ENCODE measurements at places on chromosomes 3 and 15. TPM values are rescaled to one million over a fixed set of nuclear protein-coding genes. Genes with fewer than 3 reads are reported as not detected.

DNA sequence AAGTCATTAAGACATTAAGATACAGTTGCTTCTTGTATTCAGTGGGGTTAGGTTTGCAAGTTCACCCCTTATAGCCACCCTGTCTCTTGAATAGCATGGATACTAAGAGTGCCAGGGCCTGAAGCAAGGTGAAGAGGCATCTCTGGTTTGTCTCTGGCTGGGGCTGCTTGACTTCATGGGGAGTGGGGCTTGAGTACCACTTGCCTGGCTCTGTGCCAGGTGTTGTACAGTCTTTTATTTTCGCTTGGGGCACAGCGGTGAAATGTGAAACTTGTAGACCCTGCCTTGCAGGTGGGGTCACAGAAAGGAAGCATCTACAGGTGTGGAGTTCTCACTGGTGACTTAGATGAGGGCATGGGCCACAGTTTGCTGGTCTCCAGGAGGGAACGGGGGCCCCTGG lies 152.1 kb downstream of the PDE8A start:
- H3K27ac ChIP-seq = no peak overlapping the region
- DNase-seq = no peak
- H3K27me3 ChIP-seq = no peaks in the 10 kb centered on the region
- H3K4me3 ChIP-seq = no peak overlapping the region
- H3K4me1 ChIP-seq = peaks cover 8% of the 10 kb centered on the region
- peaks cover 54% of the 10 kb centered on the region for H3K36me3 ChIP-seq

GRCh38 chr3:123332124-123332641 lies 116.7 kb downstream of the ADCY5 start:
- no peak overlapping the region for H3K27ac ChIP-seq
- H3K4me3 ChIP-seq = no peak overlapping the region
- no peaks in the 10 kb centered on the region for H3K36me3 ChIP-seq

DNA sequence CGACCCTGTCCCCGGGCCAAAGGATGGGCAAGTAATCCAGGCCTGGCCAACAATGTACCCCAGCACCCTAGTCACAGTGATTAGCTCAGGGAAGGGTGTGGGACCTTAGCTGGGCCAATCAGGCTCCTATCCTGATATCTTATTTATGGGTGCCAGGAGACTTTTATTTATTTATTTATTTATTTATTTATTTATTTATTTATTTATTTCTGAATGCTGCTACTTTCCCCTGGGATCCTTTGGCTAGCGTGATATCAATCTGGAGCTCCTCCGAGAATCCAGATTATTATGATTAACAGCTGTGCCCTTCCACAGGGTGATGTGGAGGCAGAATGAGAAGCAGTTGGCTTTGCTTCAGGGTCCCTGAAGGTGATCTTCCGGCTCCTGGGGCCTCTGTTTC lies 32.2 kb upstream of the BHLHE40 start:
- no peaks in the 10 kb centered on the region for H3K36me3 ChIP-seq
- no peaks in the 10 kb centered on the region for H3K27me3 ChIP-seq
- H3K27ac ChIP-seq = no peak overlapping the region
- no peaks in the 10 kb centered on the region for H3K4me1 ChIP-seq
- no peak for DNase-seq

GRCh38 chr3:10501664-10502052 lies 3.7 kb downstream of the ATP2B2 start:
- H3K4me3 ChIP-seq = no peak overlapping the region
- DNase-seq = no peak
- H3K36me3 ChIP-seq = no peaks in the 10 kb centered on the region

- no peak overlapping the region for H3K27ac ChIP-seq
- H3K36me3 ChIP-seq = no peaks in the 10 kb centered on the region
- no peaks in the 10 kb centered on the region for H3K27me3 ChIP-seq
- H3K4me1 ChIP-seq = no peaks in the 10 kb centered on the region
These were observed 10.6 kb upstream of the SH3BP5 start for GRCh38 chr3:15342945-15343344.

DNA sequence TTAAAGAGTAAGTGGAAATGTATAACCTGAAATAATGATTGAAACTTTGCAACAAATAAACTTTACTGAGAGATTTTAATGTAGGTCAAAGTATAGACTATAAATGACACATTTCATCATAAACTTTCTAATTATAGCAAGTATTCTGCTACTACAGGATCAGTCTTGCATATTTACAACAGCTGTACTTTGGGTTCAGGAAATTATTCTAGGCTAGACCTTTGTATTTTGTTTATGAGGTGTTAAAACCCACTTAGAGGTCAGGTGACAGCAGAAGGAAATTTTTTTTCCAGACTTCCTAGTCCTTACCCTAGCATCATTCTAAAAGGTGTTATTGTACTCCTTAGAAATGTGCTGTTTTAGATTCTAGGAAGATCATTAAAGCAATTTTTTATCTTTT lies 2.3 kb downstream of the RNF7 start:
- H3K4me1 ChIP-seq = peaks cover 15% of the 10 kb centered on the region
- no peak for DNase-seq
- H3K36me3 ChIP-seq = peaks cover 30% of the 10 kb centered on the region
- H3K27ac ChIP-seq = no peak overlapping the region
- H3K4me3 ChIP-seq = no peak overlapping the region

- H3K36me3 ChIP-seq = no peaks in the 10 kb centered on the region
- no peak for DNase-seq
- H3K4me1 ChIP-seq = peaks cover 8% of the 10 kb centered on the region
- H3K4me3 ChIP-seq = no peak overlapping the region
- H3K27ac ChIP-seq = no peak overlapping the region
- H3K27me3 ChIP-seq = no peaks in the 10 kb centered on the region
These were observed 106.2 kb upstream of the UBE3A start for GRCh38 chr15:25545017-25545416.

LMAN1L gene
- polyA plus RNA-seq = 0.02 TPM

DNA sequence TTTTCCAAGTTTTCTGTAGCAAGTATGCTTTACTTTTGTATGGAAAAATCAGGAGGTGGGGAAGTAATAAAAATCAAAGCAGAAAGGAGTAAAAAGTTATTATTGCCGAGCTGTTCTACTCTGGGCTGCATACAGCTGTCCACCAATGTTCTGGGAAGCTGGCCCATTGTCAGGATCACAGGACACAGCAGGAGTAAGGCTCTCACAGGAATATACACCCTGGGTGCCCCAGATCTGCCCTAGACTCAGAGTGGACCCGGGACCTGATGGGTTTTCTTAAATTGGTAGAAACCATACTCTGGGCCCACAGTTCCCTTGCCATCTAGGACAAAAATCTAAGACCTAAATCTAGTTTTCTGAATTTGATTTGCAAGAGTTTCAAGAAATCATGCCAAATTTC lies 60.4 kb downstream of the TNIK start:
- H3K27ac ChIP-seq = no peak overlapping the region
- H3K36me3 ChIP-seq = no peaks in the 10 kb centered on the region
- no peak for DNase-seq

DNA sequence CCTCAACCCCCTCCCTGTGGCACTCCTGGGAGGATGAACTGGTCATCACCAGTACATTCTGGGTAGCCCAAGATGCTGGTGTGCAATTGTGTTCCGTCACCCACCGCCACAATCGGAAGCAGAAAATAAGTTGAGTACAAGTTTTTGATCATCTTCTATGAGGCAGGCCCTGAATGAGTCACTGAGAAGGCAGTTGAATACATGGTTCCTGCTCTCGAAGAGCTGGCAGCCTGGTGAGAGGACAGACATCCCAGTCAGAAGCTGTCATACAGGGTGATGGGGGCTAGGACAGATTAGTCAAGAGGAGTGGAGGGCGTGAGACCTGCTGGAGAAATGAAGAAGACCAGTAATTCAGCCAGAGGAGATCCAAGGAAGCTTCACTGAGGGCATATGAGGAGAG lies 6.2 kb downstream of the CEMIP start:
- H3K27me3 ChIP-seq = no peaks in the 10 kb centered on the region
- no peak overlapping the region for H3K4me3 ChIP-seq
- DNase-seq = no peak
- peaks cover 16% of the 10 kb centered on the region for H3K36me3 ChIP-seq

DNA sequence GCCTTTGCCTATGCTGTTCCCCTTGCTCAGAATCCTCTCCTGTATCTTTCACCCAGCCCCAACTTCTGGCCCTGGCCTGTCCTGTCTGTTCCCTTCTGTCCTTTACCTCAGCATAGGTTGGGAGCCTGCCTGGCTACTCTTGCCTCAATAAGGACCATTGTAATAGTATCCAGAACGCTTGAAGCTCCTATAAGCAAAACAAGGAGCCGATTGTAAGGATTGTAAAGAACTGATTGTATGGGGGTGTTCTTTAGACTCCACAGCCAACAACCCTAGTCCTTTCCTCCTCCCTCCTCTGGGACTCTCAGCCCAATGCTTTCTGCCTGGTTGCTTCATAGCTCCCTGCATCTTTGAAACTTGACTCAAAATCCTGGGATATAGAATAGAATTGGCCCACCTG lies 18.7 kb upstream of the RAD54L2 start:
- H3K4me1 ChIP-seq = no peaks in the 10 kb centered on the region
- DNase-seq = no peak
- H3K27me3 ChIP-seq = no peaks in the 10 kb centered on the region

GRCh38 chr3:55164191-55164590 lies 236.3 kb upstream of the LRTM1 start:
- H3K4me1 ChIP-seq = peaks cover 28% of the 10 kb centered on the region
- H3K36me3 ChIP-seq = no peaks in the 10 kb centered on the region
- no peak overlapping the region for H3K4me3 ChIP-seq
- no peak overlapping the region for H3K27ac ChIP-seq
- no peak for DNase-seq
- H3K27me3 ChIP-seq = no peaks in the 10 kb centered on the region

- no peaks in the 10 kb centered on the region for H3K27me3 ChIP-seq
- DNase-seq = no peak
- H3K4me1 ChIP-seq = no peaks in the 10 kb centered on the region
- no peaks in the 10 kb centered on the region for H3K36me3 ChIP-seq
These were observed 151.4 kb downstream of the SHQ1 start for GRCh38 chr3:72696815-72697214.

DNA sequence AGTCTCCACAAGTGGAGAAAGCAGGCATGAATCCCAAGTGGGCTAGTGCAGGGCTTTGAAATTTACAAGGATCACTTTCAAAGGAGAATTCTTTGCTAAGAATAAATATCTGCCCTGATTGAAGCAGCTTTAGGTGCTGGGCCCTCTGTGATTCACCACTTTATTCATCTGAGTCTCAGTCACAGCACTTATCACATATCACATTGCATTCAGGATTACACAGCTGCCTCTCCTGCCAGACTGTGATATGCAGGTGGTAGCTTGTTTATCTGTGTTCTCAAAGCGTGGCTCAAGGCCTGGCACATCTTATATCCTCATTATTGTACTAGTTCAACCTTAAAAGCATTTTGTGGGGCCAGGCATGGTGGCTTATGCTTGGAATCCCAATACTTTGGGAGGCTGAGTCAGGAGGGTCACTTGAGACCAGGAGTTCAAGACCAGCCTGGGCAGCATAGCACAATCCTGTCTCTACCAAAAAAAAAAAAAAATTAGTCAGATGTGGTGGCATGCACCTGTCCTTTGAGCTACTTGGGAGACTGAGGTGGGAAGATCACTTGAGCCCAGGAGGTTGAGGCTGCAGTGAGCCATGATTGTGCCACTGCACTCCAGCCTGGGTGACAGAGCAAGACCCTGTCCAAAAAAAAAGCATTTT lies 156.9 kb upstream of the EIF1B start:
- H3K27ac ChIP-seq = no peak overlapping the region
- no peaks in the 10 kb centered on the region for H3K36me3 ChIP-seq
- no peak for DNase-seq
- no peak overlapping the region for H3K4me3 ChIP-seq
- no peaks in the 10 kb centered on the region for H3K27me3 ChIP-seq

GRCh38 chr3:115022835-115023398 lies 124.2 kb downstream of the ZBTB20 start:
- no peaks in the 10 kb centered on the region for H3K36me3 ChIP-seq
- no peaks in the 10 kb centered on the region for H3K27me3 ChIP-seq
- no peak overlapping the region for H3K27ac ChIP-seq
- no peaks in the 10 kb centered on the region for H3K4me1 ChIP-seq
- no peak for DNase-seq

DNA sequence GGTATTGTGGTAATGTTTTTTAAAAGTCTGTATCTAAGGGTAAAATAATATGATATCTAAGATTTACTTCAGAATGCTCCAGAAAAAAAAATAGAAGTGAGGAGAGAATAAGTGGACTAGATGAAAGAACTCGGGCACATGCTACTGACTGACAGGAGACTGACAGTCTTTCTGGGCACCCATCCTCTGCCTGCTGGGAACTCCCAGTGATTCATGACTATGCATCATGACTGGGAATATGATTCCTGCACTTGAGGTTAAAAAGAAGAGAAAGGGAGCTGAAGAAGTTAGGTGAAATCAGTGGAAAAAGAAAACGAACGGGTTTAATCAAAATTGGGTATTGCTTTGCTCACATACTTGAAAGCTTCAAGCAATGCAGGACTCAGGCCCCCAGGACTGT lies 35.7 kb upstream of the SPSB4 start:
- no peaks in the 10 kb centered on the region for H3K4me1 ChIP-seq
- no peaks in the 10 kb centered on the region for H3K27me3 ChIP-seq
- H3K27ac ChIP-seq = no peak overlapping the region
- H3K4me3 ChIP-seq = no peak overlapping the region
- no peaks in the 10 kb centered on the region for H3K36me3 ChIP-seq
- DNase-seq = no peak

- H3K27ac ChIP-seq = no peak overlapping the region
- H3K4me3 ChIP-seq = no peak overlapping the region
- H3K36me3 ChIP-seq = peaks cover 8% of the 10 kb centered on the region
- no peaks in the 10 kb centered on the region for H3K27me3 ChIP-seq
- DNase-seq = no peak
- H3K4me1 ChIP-seq = no peaks in the 10 kb centered on the region
These were observed 61.5 kb downstream of the LRRC28 start for GRCh38 chr15:99312794-99313193.

GRCh38 chr15:42371096-42371495 lies 11.8 kb downstream of the CAPN3 start:
- H3K4me1 ChIP-seq = no peaks in the 10 kb centered on the region
- DNase-seq = no peak
- H3K27ac ChIP-seq = no peak overlapping the region
- H3K36me3 ChIP-seq = no peaks in the 10 kb centered on the region
- no peaks in the 10 kb centered on the region for H3K27me3 ChIP-seq

GRCh38 chr15:89496155-89497098 lies at the start of gene RHCG:
TSS of gene RHCG (minus strand) at chr15:89496583. CDS start at chr15:89496544, 39 bp downstream.
- H3K27me3 ChIP-seq = no peaks in the 10 kb centered on the region
- no peaks in the 10 kb centered on the region for H3K36me3 ChIP-seq
- peak; percentile 61 for DNase-seq
- H3K4me3 ChIP-seq = peak within 1 kb of the TSS; percentile 46

- H3K4me3 ChIP-seq = no peak overlapping the region
- H3K27ac ChIP-seq = no peak overlapping the region
- no peaks in the 10 kb centered on the region for H3K4me1 ChIP-seq
- no peaks in the 10 kb centered on the region for H3K36me3 ChIP-seq
- DNase-seq = no peak
These were observed 691.6 kb downstream of the ZNF385D start for GRCh38 chr3:21059404-21059803.

Measured in SK-N-SH (cell line).